Fibroblast of mammary gland (primary cell): ENCODE measurements at places on chromosomes 7 and 10.

DNA sequence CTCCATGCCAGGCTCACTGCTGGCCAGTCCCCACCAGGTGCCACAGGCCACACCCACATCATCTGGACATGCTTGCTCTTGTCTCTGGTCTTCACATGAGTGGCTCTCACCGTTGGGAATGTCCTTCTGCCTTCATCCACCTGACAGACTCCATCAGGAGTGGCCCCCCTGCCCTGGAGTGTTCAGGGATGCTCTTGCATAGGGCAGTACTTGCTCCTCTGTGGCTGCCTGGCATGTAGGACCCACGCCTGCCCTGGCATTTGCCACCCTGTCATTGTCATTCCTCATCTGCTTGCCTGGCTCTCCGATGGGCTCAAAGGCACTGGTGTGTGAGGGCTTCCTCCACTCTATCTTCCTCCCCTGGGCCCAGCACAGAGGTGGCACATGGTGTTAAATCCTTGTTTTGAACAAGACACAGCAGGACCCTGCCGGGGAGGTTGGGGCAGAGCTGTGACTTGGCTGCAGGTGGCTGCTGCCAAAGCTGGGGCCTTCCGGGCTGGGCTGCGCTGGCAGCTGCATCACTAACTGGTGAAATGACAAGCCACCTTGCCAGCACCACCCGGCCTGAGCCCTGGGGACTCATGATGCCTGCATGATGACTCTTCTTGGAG, 1.8 kb downstream of the SH2D4B start:
- DNase-seq = no peak

DNA sequence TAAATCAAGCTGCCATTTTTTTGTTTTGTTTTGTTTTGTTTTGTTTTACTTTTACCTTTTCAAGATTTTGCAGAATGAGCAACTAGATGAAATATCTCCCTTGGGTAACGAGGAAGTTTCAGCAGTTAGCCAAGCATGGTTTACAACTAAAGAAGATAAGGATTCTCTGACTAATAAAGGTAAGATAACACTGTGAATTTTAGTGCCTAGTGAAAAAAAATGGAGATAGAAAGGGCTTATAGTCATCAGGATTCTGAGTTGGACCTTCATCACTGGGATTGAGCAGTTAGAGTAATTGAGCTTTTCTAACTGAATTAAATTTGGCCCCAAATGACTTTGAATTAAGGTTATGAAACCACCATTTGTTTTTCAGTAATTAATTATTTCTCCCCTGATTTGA, 21.2 kb downstream of the DMTF1 start:
- no peak for DNase-seq

DNA sequence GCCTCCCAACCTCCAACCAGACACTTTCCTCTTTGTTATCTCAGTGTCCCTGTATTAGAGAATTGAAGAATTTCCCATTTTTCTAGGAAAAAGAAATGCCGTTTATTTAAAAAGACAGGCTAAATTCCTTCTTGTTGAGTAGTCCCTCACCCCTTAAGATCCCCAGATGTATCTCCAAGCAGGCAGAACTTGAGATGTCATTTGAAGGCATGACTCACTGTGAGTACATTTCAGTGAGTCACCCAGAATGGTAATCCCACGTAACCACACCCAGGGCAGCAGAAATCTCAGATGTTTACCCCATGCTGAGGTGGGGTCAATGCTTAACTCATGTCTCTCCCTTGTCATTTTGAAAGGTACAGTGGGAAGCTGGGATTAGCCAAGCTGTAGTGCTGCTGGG, 4.4 kb downstream of the ZNF655 start:
- peak; percentile 100 for DNase-seq

DNA sequence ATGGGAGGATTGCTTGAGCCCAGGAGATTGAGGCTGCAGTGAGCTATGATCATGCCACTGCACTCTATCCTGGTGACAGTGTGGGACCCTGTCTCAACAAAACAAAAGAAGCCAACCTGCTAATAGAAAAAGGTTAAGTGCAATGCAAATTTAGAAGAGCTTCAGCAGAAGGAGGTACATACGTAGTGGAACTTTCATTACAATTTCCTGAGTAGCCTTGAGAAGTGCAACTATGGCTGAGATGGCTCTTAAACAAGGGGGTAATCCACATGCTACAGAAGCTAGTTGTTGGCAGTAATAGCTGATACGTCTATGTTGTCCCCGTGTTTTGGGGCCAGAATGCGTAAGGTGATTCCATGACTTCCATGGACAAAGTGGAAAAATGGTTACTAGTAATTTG, 10.7 kb upstream of the NT5C3A start:
- DNase-seq = no peak

GRCh38 chr10:23412223-23412622, 26.7 kb upstream of the OTUD1 start:
- DNase-seq = peak; percentile 77

- no peak for DNase-seq
These were observed 135.3 kb upstream of the COBL start for GRCh38 chr7:51451751-51452476.

DNA sequence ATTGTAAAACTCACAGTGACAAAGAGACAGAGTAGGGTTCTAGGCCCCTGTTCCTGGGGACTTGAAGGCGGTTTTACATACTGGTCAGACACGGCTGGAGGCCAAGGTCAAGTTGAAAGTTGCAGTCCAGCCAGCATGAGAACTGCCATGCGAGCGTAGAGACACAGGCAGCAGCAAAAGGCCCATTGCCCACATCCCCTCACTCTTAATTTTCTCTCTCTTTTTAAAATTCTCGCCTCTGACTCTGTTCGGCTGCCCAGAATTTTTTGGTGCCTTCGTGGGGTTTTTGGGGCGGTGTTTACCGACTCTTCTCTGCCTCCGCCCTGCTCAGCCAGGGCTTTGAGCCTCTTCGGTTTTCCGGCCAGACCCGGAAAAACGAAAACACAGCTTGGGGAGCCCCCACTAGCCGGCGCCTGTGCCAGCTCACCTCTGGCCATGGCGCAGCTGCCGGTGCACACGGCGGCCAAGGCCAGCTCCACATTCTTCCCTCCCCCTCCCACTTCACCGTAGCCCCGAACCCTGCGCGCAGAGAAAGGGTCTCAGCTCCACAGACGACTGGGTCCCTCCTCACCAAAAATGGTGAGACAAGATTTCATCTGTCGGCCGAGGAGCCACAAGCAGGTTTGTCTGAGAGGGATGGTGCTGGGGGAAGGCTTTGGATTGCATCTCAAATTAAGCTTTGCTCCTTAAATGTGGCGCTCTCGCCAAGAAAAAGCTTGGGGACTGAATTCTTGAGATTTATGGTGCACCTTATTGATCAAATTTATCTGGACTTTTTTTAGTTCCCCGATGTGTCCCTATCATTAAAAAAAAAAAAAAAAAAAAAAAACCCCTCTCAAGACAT, 2.3 kb upstream of the HOXA13 start:
- DNase-seq = no peak

- no peak for DNase-seq
These were observed 465.2 kb downstream of the MDFIC start for GRCh38 chr7:115387137-115387536.

GRCh38 chr10:129448539-129448938, 18.5 kb upstream of the MGMT start:
- DNase-seq = no peak

DNA sequence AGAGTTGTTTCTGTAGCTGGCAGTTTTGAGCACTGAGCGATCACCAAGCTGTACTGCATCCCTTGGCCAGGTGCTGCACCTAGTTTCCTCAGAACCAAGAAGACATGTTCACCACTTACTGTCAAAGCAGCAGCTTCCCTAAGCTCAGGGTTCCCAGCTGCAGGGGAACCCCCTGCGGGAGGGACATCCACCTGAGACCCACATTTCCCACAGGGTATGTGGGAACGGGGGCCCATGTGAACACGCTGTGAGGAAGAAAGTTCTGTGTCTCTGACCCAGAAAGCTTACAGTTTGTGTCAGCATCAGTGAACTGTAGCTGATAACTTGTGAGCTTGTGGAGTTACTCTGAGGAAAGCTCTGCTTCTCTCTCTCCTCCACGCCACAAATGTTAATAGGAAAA, 436.8 kb upstream of the IGFBP3 start:
- DNase-seq = no peak

- no peak for DNase-seq
These were observed 342.6 kb downstream of the IPMK start for GRCh38 chr10:57925045-57925444.

DNA sequence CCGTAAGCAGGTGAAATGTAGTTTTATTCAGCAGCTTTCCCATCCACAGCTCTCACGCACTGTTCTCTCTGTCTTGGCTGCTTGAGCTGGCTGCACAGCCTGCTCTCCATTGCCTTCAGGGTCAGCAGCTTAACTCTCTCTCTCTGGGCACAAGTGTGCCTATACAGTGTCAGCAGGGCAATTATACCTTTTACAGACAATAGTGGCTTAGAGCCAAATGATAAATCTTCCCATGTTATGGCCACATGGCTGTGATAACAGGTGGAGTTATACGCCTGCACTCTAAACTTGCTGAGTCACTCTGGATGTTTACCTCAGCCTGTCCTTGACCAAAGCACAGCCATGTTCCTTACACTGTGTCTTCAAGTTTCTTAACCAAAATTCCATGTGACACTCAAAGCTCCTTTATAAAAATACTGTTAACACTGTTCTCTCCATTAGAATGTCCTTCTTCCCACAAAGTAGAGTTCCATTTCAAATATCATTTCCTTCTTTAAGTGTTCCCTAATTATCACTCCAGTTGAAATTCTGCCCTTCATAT, 6.1 kb downstream of the RNF133 start:
- DNase-seq = no peak

- DNase-seq = no peak
These were observed 212.0 kb downstream of the PLXNA4 start for GRCh38 chr7:132364226-132364625.

DNA sequence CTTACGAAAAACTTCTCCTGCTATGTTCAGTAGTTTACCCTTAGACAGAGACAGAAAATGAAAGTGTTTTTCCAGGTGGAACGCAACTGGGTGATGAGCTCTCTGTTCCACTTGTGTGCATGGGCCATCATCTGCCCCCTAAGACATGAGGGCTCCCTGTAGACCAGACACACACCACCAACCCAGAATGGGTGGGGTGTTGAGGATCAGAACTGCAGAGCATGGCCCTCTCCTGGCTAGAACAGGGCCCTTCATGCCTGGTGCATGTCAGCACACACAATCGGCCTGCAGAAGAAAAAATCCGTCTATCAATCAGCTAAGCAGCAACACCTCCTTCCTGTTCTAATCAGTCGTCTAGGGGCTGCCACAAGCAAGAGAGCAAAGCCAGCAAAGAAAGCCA, 186.2 kb upstream of the INHBA start:
- DNase-seq = no peak

DNA sequence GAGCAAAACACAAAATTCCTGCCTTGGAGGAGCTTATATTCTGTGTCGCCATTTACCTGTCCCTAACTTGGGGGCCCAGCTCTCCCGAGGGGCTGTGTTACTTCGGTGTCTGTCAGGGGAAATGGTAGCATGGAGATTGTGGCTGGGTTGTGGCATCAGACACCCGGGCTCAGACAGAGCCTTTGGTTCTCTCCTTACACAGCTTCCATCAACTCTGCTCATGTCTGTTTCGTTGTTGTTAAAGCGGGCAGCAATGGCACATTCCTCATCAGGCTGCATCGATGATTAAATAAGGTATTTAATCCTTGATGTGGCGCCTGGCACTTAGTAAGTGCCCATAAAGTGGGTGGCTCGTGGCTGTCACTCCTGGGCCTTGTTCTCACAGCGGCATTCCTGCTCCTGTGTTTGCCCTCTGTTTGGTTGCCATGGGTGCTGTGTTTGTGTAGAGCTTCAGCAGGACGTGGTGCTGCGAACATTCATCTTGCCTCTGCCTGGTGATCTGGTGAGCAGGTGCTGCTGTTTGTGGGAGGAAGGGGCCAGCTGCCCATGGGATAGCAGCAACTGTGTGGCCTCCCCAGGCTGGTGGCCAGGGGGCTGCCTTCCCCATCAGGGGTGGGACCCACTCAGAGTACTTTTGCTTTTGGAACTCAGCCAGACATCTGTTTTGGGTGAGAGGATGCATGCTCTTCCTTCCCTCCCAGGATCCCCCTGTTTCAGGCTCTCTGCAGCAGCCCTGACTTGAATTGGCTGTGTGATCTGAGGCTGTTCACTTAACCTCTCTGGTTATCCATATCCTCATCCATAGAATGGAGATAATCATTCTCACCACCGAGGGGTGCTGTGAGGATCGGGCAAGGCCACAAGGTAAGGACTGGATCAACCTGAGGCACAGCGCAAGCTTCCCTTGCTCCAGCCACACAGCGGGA, 207.2 kb upstream of the SVIL start:
- no peak for DNase-seq

DNA sequence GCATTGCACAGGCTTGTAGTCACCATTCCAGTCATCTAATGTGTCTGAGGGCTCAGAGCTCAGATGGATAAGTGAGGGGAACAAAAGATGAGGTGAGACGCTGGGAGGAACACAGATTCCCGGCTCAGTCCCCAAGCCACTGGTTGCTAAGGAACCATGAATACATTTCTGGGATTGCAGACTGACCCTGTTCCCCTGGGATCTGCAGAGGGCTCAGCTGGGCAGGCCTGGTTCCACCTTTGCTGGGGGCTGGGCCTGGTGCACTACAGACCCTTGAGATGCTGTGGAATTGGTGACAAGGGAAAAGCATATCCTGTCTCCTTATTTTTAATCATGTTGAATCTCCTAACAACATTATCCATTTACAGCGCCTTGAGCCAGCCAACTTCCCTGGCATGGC, 19.2 kb downstream of the ELFN1 start:
- no peak for DNase-seq

GRCh38 chr7:135390829-135391228, 119.1 kb downstream of the CNOT4 start:
- no peak for DNase-seq

- DNase-seq = no peak
These were observed 65.6 kb upstream of the KDM7A start for GRCh38 chr7:140242057-140243031.

GRCh38 chr10:19488592-19489280, 327.5 kb upstream of the PLXDC2 start:
- peak; percentile 14 for DNase-seq

- DNase-seq = no peak
These were observed 28.0 kb downstream of the RHOBTB1 start for GRCh38 chr10:60916025-60916424.

DNA sequence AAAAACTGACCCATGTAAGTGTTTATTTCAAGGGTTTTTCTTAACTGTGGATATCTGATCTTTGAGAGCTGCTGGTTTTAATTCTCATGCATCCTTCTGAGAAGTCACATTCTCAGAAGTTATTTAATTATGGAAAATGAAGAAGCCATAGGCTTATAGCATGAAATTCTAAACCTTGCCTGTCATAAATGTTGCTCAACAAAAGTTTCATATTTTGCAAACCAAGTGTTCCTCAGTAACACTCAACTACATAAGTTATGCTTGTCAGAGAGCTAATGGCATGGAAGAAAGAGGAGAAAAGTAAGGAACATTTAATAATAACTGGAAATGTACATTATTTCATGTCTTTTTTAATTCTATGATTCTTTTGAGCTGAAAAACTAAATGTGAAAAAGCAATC, 78.6 kb upstream of the MPP7 start:
- no peak for DNase-seq

DNA sequence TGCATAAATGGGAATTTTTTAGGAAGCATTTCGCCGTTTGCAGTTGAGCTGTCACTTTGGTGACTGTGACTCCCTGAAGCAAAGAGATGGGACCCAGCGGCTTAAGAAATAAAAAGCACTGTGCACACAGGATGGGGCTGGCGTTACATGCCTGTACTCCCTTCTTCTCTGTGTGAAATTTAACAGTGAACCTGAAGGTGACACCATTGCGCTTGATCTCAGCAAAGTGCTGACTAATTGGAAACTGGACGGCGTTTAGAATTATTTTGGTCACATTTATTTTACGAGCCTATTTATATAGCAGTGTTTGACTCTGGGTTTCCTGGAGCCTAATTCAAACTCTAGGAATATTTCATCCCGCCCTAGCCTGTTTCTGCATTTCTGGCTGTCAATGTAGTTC, 146.2 kb downstream of the PAXIP1 start:
- DNase-seq = no peak

GRCh38 chr10:93208717-93209464, 135.2 kb downstream of the CYP26A1 start:
- peak; percentile 53 for DNase-seq
